Peyer's patch (tissue), 4 donors: ENCODE measurements at places on chromosomes 2 and 18. TPM values are rescaled to one million over a fixed set of nuclear protein-coding genes. Genes with fewer than 3 reads are reported as not detected.

Gene IMPA2
- total RNA-seq: 44.0 TPM

Gene NLRC4
- total RNA-seq: not detected

Gene CLEC4F
- not detected for total RNA-seq

Gene GPR55
- 2.5 TPM for total RNA-seq

Gene MEIS1
- 64.4 TPM for total RNA-seq

Gene DSG1
- 0.27 TPM for total RNA-seq
